Activated CD8-positive, alpha-beta memory T cell treated with anti-CD3 and anti-CD28 coated beads, Interleukin-2, amount 10 ng/mL, durations not matched to agents 7 days and 5 days (primary cell): ENCODE measurements at places on chromosomes 1 and 21.
A peak's percentile ranks its signal among the peaks of the same experiment; 100 is the strongest.

DNA sequence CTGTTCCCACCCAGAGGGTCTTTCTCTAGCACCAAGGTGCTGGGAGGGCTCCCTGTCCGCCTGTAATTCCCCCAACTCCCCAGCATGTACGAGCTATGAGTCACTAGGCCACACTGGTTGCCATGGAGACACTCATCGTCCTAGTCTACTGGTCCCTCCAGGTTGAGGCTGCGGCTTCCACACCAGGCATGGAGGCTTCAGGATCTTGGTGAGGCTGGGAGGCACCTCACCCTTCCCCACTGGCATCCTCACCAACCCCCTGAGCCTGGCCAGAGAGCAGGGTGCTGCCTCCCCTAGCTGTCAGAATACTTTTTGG is 75.6 kb upstream of the KAZN start:
- DNase-seq = no peak

- DNase-seq = no peak
Measured at GRCh38 chr1:175225805-175226129, 33.2 kb upstream of the KIAA0040 start.

GRCh38 chr1:247441606-247442005 is 16.3 kb downstream of the OR2B11 start:
- no peak for DNase-seq

GRCh38 chr1:203040513-203041275 is 14.4 kb downstream of the PPFIA4 start:
- DNase-seq = no peak

GRCh38 chr1:55658917-55659316 is 443.8 kb upstream of the USP24 start:
- DNase-seq = no peak

DNA sequence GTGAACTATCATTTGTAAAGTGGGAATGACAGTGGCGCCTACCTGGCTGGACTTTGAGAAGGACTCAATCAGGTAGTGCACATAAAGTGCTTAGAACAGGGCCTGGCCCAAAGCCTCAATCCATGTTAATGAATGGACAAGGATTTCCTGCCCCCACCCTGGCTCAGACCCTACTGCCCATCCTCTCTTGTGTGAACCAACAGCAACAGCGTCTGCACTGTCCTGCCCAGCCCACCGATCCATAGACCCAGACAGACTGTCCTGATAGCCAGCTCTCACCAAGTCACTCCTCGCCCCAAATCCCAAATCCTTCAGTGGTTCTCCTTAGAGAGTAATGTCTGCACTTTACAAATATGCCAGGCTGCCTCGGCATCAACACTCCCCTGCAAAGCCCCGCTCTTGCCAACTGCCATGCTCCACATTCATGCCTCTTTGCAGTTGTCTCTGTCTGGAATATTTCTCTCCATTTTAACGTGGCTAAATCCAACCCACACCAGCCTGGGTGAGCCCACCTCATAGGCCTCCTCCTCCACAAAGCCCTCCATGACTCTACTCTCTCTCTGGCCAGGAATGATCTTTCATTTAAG is 157.6 kb upstream of the EDN2 start:
- DNase-seq = no peak

- no peak for DNase-seq
Measured at GRCh38 chr1:45585496-45586075, 1.7 kb downstream of the NASP start.

GRCh38 chr1:235207209-235207565 is 46.1 kb upstream of the RBM34 start:
- DNase-seq = peak; percentile 75

- no peak for DNase-seq
Measured at GRCh38 chr1:53583868-53584776, 124.9 kb downstream of the DMRTB1 start.
